Prostate gland (tissue), 2 donors: ENCODE measurements at places on chromosomes 6 and 20. TPM values are rescaled to one million over a fixed set of nuclear protein-coding genes. Genes with fewer than 3 reads are reported as not detected.

GRCh38 chr6:16677458-16677857, 83.8 kb downstream of the ATXN1 start:
- no peaks in the 10 kb centered on the region for H3K36me3 ChIP-seq
- H3K4me3 ChIP-seq: no peak overlapping the region
- H3K27ac ChIP-seq: no peak overlapping the region
- no peak for DNase-seq

Gene NKX2-2
- not detected for total RNA-seq

Gene DDX43
- 11.0 TPM for total RNA-seq

Gene ENPP3
- 25.0 TPM for total RNA-seq

DNA sequence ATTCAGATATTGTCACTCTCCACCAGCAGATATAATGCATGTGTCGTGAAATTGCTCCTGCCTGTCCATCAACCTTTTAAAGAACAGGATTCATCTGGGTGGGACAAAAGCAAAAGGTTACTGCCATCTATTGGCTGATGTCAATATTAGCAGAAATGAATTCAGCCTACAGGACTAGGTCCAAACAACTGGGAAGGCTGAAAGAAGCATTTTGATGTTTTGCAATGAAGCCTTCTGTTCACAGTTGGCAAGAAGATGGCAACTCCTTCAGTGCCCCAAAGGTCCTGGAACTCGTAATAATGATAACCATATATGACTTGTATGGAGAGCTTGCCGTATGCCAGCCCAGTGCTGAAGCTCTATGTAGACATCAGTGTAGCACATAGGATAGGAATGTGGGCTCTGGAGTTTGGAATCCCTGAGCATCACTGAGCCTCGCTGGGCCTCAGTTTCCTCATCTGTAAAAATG, 7.5 kb downstream of the BCAS1 start:
- H3K36me3 ChIP-seq: no peaks in the 10 kb centered on the region
- no peaks in the 10 kb centered on the region for H3K27me3 ChIP-seq
- no peak overlapping the region for H3K27ac ChIP-seq
- no peak overlapping the region for H3K4me3 ChIP-seq
- H3K4me1 ChIP-seq: no peaks in the 10 kb centered on the region
- no peak for DNase-seq

Gene FAM184A
- 3.6 TPM for total RNA-seq

- DNase-seq: no peak
- H3K27me3 ChIP-seq: no peaks in the 10 kb centered on the region
- H3K4me3 ChIP-seq: no peak overlapping the region
- no peak overlapping the region for H3K27ac ChIP-seq
- H3K4me1 ChIP-seq: no peaks in the 10 kb centered on the region
- no peaks in the 10 kb centered on the region for H3K36me3 ChIP-seq
Measured at GRCh38 chr6:38136547-38136946, 317.0 kb downstream of the ZFAND3 start.

Gene PTPRT
- total RNA-seq: 1.5 TPM

Gene BTN1A1
- total RNA-seq: not detected

- H3K4me3 ChIP-seq: peak overlapping the region; percentile 23
- H3K36me3 ChIP-seq: no peaks in the 10 kb centered on the region
- no peaks in the 10 kb centered on the region for H3K27me3 ChIP-seq
- peaks cover 7% of the 10 kb centered on the region for H3K4me1 ChIP-seq
Measured at GRCh38 chr20:63697357-63697867, 960 bp downstream of the TNFRSF6B start.

GRCh38 chr6:158756977-158757752, 62.0 kb downstream of the EZR start:
- H3K4me1 ChIP-seq: no peaks in the 10 kb centered on the region
- no peaks in the 10 kb centered on the region for H3K36me3 ChIP-seq
- no peak overlapping the region for H3K27ac ChIP-seq

Gene PXMP4
- 25.5 TPM for total RNA-seq

- H3K27ac ChIP-seq: no peak overlapping the region
- no peak overlapping the region for H3K4me3 ChIP-seq
- H3K4me1 ChIP-seq: no peaks in the 10 kb centered on the region
- no peak for DNase-seq
Measured at GRCh38 chr6:88855541-88856147, 107.8 kb downstream of the RNGTT start.

DNA sequence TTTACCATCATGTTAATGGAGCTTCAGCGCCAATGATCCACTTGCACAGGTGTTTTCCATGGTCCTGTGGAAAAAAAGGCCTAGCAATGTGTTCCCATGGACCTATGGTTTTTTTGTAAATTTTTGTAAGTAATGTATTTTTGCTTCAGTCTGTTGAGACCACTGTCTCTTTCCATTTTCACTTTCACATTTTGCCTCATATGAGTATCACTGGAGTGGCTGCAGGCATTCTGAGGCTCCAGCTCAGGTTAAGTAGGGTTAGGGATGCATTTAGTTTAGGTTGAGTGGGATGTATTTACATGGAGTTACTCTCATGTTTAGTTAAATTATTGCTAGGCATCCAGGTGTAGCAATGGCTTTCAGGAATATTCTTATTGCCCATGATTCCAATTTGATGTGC, 19.2 kb upstream of the LMBRD1 start:
- no peaks in the 10 kb centered on the region for H3K4me1 ChIP-seq
- H3K27ac ChIP-seq: no peak overlapping the region
- DNase-seq: no peak
- H3K27me3 ChIP-seq: no peaks in the 10 kb centered on the region

Gene PLTP
- total RNA-seq: 101 TPM

Gene CALHM5
- 0.32 TPM for total RNA-seq

Gene ADAT2
- 3.2 TPM for total RNA-seq

Gene MYMX
- not detected for total RNA-seq

Gene SAMD5
- total RNA-seq: 2.2 TPM

Gene TMEM217
- 0.50 TPM for total RNA-seq
